ENCODE measurements at places on chromosomes 2 and 18.

DNA sequence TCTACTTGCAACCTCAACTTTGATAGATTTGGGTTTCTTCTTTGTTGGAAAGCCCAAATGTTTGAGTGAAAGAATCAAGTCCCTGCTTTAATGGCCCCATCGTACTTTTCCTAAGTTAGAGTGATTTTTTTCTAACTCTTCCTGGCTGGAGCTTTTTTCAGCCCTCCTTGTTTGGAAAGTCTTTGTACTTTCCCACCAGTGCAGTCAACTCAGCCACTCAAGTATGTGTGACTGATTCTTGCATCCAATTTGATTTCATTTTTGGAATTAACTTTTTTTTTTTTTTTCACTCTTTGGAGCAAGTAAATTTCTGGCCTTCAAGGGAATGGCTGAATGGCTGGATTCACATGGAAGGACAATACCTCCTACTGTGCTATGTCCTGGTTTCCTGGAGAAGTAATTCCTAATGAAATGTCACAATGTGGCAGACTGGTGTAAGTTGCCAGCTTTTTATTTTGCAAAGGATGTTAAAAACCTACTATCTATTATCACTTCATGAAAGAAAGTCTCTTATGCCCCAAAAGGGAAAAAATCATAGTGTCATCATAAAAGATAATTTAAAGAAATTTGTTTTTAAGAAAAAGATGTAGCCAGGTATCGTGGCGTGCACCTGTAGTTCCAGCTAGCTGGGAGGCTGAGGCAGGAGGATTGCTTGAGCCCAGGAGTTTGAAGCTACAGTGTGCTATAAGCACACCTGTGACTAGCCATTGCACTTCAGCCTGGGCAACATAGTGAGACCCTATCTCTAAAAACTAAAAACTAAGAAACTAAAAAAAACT is 76.0 kb upstream of the ZFP36L2 start:
- no peak for DNase-seq

DNA sequence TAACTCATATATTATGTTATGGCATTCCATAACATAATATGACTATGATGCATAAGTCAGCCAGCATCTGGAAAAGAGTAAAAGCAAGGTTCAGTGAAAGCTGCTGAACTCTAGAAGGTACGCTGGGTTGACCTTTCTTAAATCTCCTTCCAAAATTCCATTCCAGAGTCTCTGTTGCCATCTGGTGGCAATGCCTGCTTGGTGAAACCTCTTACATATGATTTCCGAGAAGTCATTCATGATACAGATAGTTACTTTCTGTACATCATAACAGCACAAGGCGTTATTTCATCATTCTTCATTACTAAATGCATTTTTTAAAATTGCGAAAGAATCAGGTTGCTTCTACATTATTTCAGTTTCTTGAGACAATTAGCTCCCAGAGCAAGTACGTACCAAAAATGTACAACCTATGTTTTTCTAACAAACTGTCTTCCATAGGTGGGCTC is 7.0 kb upstream of the EPG5 start:
- peak; percentile 81 for DNase-seq

GRCh38 chr2:215723631-215724011 is 287.8 kb upstream of the FN1 start:
- DNase-seq, result no peak

- DNase-seq, result peak; percentile 79
Observed at GRCh38 chr2:10043256-10043905, at the start of gene KLF11. Gene KLF11, plus strand, starts transcription at chr2:10043550. Its CDS starts 167 bp downstream, at chr2:10043717.

All from fibroblast of skin of left quadriceps (primary cell).